Stimulated activated CD8-positive, alpha-beta memory T cell treated with anti-CD3 and anti-CD28 coated beads, Interleukin-15, amount 100 ng/mL, for 4 hours (primary cell): ENCODE measurements at places on chromosomes 1 and 21.

DNA sequence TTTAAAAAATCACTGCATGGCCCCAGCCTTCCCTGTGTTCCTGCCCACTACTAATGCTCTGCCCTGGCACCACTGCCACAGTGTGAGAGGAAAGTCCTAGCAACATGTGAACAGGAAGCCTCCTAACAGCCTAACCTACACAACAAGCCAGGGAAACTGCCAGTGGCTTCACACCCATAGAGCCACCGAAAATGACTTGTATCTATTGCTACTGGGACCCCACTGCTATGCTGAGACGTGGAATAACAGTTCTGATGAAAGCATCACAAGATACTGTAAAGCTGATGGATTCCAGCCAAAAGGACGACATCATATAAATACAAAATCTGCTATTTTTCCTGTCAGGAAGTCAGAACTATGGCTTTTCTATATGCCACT is 74.9 kb downstream of the JAK1 start:
- no peak for DNase-seq

GRCh38 chr1:13922466-13923110 is 222.6 kb downstream of the PRDM2 start:
- no peak for DNase-seq

DNA sequence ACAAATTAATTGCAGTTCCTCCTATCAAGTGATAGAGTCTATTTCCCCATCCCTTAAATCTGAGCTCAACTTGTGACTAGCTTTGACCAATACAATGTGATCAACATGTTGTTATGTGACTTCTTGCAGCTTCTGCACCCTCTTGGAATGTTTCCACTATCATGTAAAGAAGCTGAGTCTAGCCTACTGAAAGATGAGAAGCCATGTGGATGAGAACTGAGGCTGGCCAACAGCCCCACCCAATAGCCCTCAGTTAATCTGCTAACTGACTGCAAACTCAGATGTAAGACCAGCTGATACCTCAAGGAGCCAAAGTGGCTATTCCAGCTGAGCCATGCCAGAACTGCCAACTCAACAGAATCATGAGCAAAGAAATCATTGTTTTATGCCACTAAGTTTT is 44.0 kb downstream of the LYST start:
- DNase-seq: no peak

DNA sequence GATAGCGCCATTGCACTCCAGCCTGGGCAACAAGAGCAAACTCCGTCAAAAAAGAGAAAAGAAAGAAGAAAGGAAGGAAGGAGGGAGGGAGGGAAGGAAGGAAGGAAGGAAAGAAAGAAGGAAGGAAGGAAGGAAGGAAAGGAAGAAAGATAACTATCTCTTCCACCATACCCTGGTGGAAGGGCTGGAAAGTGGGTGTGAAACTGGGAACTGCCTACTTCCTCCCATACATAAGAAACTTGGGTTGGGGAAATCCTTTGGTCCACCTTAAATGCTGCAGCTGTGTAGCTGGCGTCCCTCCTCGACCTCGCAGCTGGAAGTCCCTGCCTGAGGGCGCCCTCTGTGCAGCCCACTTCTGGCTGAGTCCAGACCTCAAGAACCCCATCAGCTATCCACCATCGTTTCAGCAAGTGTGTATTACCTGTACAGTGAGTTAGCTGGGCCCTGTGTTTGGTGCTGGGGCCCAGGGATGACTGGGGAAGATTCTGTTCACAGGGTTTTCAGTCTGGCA is 4.6 kb upstream of the FAM167B start:
- DNase-seq: no peak

GRCh38 chr1:35453031-35453430 is 104.2 kb downstream of the KIAA0319L start:
- DNase-seq: no peak

DNA sequence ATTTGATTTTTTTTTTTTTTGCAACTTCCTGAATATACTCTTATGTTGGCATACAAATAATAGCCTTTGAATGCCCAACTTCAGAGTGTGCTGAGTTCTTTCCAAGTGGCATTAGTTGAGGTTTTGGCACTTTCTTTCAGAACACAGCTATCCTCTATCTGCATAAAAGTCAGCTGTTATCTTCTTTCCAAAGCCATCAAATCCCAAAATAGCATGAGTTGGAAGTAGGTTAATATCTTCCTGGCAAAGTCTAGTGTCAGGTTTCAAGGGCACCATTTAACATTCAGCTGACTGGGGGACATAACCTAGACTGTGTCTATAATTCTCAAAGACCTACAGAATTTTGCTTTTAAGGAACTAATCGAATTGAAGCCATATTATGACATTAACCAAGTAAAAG is 223.9 kb downstream of the PLPP3 start:
- DNase-seq: no peak

GRCh38 chr21:39484711-39485276 is 33.0 kb downstream of the SH3BGR start:
- no peak for DNase-seq

GRCh38 chr1:14666373-14666772 is 67.9 kb downstream of the KAZN start:
- DNase-seq: no peak

DNA sequence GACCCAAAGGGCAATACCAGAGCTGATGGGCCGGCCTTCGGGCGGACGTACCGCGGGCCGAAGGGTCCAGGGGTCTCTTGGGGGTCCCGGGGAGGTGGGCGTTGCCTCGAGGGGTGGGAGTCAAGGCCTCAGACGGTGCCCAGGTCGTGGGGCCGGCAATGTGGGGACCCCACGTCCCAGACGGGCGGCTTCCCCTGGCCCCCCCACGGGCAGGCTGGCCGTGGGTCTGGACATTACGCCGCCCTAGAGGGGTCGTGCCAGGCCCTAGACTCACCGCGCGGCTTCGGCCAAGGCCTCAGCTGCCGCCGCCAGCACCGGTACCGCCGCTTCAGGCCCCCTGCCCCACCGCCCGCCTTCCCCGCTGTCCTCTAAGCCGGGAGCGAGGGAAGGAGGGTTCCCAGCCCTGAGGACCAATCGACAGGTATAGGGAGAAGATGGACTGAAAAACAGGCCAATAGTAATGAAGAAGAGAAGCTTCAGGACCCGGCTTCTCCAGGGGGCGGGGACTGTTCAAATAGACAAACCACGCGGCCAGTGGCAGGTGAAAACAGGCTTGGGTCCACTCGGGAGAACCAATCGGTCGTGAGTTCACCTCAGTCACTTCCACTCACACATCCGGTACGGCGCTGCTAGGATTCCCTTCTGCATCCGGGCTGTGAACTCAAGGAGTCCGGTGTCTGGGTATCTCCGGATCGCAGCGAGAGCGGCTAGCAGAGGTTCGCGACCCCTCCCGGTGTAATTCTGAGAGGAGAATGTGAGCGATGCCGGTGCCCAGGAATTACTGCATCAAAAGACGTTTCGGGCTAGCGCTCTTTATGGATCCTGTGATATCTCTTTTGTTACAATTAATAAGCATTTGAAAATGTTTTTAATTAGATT is at the start of gene MTOR:
Gene MTOR (minus strand): TSS at position 381 of the 879 bp plus-strand sequence. CDS start 3,142 bp downstream, outside the sequence.
- DNase-seq: peak; percentile 97

DNA sequence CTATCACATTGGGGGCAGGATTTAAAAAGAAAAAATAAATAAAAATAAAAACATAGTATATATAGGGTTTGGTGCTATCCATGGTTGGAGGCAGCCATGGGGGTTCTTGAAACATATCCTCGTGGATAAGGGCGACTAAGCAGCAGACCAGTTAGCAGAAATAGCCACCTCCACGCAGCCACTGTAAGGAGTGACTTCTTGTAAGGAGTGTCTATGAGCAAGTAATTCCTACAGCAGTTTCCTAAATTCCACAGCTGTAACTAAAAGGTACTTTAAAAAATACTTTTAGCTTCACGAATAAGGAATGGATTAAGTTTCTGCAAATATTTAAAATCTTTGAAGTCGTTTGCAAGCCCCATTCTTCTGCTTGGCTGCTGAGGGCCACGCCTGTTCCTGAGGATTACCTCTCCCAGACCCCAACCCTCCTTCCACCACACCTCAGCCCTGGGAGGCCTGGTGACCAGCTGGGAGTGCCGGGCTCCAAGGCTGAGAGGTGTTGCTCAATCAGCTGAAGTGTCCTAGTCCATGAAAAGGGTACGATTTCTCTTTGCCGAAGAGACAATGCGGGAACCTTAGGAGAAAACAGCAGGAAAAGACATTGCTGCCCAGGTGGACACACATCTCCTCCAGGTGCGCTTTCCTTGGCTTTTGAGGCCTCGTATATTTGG is 115.3 kb downstream of the ADSS2 start:
- DNase-seq: no peak

GRCh38 chr1:228095938-228096337 is 7.2 kb downstream of the C1orf35 start:
- DNase-seq: no peak

DNA sequence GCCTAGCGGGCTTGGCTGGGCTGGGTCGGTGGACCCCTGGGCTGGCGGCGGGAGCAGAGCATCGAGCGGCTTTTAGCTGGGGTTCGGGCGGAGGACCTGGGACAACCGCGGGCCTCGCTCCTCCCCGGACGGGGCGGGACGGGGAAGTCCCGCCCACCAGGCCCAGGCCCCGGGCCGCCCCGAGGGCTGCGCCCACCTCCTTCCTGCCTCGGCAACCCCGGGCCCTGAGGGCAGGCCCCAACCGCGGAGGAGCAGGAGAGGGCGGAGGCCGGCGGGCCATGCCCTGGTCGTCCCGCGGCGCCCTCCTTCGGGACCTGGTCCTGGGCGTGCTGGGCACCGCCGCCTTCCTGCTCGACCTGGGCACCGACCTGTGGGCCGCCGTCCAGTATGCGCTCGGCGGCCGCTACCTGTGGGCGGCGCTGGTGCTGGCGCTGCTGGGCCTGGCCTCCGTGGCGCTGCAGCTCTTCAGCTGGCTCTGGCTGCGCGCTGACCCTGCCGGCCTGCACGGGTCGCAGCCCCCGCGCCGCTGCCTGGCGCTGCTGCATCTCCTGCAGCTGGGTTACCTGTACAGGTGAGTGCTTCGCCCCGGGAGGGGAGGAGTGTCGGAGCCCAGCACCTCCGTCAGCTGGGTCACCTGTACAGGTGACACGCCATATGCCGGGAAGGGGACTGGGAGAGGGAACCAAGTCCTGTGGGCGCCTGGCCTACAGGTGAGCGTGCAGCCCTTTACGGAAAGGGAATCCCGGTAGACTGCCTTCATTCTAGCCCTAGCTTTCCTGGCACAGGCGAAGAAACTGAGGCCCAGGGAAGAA is at the start of gene XKR8:
Gene XKR8 (plus strand): TSS at position 182 of the 812 bp plus-strand sequence. CDS start 97 bp downstream, at position 279.
- peak; percentile 73 for DNase-seq

GRCh38 chr21:46153247-46154154 is 1.9 kb downstream of the FTCD start:
- no peak for DNase-seq

- no peak for DNase-seq
These were observed 90.9 kb upstream of the KCNK1 start for GRCh38 chr1:233523047-233523446.

DNA sequence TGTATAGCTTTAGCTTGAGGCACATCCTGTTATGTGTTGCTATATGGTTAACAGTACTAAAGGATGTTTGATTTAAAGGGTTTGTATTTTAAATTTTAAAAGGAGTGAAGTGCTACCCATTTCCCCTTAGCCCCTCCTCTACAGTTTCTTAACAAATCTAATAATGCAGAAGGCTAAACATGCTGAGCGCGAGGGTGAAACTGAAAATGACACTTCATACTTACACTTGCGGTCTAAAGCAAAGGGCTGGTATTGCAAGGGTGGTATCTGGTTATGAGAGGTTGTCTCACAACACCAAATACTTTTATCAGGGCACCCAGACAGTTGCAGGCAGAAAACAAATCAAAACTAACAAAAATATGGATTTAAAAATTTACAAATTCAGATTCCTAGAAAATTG is 172.3 kb downstream of the SIPA1L2 start:
- no peak for DNase-seq

GRCh38 chr1:114540272-114540671 is 29.3 kb upstream of the TRIM33 start:
- DNase-seq: no peak

- no peak for DNase-seq
These were observed 17.7 kb downstream of the ECE1 start for GRCh38 chr1:21272540-21272939.

- no peak for DNase-seq
These were observed 409.1 kb upstream of the KAZN start for GRCh38 chr1:14189381-14189780.

DNA sequence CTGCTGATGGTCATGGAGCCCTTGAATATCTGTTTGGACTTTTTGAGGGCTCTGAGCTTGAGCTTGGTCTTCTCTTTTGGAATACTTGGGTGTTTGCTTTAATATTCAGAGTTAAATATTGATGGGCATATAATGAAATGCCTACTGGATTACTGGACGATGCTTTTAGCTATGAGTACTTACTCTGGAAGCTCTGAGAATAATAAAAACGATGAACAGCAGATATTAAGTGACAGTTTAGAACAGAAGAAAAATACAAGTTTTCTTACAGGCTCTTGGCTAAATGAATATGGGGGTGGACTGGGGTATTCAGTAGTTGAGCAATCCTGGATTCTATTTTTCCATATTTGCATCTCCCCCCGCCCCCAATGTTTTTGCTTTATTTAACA is 20.7 kb downstream of the GALNT2 start:
- no peak for DNase-seq

GRCh38 chr1:148362626-148363438 is 120.3 kb downstream of the PPIAL4G start:
- peak; percentile 30 for DNase-seq

DNA sequence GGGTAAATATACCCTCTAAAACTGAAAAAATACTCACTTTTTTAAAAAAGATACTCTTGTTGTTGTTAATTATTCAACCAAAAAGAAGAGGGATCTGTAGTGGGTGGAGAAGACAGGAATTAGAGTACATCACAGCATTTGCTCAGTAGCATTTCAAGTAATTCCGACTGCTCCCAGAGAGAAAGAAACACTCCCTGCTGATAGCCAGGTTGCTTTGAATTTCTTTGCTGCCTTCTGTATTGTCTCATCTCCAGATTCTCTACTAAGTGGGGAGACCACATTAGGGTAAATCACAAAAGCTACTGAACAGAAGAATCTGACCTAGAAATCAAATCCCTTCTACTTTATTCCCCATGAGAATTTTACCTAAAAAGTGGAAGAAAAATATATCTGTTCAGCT is 661.1 kb downstream of the BRINP3 start:
- no peak for DNase-seq

- DNase-seq: no peak
These were observed 11.6 kb upstream of the OR2G2 start for GRCh38 chr1:247576514-247576913.

DNA sequence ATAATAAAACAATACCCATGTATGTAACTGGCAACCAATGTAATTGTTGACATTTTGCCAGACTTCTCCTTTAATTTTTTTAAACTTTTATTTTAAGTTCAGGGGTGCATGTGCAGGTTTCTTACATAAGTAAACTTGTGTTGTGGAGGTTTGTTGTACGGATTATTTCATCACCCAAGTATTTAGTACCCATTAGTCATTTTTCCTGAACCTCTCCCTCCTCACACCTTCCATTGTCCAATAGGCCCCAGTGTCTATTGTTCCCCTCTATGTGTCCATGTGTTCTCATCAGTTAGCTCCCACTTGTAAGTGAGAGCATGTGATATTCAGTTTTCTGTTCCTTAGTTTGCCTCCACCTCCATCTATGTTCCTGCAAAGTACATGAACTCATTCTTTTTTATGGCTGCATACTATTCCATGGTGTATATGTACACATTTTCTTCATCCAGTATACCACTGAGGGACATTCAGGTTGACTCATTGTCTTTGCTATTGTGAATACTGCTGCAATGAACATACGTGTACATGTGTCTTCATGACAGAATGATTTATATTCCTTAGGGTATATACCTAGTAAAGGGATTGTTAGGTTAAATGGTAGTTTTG is 6.7 kb downstream of the DEPDC1 start:
- DNase-seq: no peak

GRCh38 chr1:234605983-234606783 is 3.8 kb downstream of the IRF2BP2 start:
- DNase-seq: no peak
